ENCODE measurements at places on chromosomes 1 and 21. TPM values are rescaled to one million over a fixed set of nuclear protein-coding genes. Genes with fewer than 3 reads are reported as not detected.

- H3K36me3 ChIP-seq = peaks cover 1% of the 10 kb centered on the region
- peaks cover 2% of the 10 kb centered on the region for H3K4me1 ChIP-seq
- peak within 1 kb of the TSS; percentile 64 for H3K4me3 ChIP-seq
- DNase-seq = peak; percentile 63
- peak within 1 kb of the TSS; percentile 29 for H3K27ac ChIP-seq
- H3K27me3 ChIP-seq = peaks cover 9% of the 10 kb centered on the region
Measured at GRCh38 chr1:6205849-6206519, at the start of gene RNF207. RNF207 (plus strand) TSS chr1:6206119; CDS start chr1:6206536, 417 bp downstream.

The IL20 gene
- not detected for total RNA-seq

DNA sequence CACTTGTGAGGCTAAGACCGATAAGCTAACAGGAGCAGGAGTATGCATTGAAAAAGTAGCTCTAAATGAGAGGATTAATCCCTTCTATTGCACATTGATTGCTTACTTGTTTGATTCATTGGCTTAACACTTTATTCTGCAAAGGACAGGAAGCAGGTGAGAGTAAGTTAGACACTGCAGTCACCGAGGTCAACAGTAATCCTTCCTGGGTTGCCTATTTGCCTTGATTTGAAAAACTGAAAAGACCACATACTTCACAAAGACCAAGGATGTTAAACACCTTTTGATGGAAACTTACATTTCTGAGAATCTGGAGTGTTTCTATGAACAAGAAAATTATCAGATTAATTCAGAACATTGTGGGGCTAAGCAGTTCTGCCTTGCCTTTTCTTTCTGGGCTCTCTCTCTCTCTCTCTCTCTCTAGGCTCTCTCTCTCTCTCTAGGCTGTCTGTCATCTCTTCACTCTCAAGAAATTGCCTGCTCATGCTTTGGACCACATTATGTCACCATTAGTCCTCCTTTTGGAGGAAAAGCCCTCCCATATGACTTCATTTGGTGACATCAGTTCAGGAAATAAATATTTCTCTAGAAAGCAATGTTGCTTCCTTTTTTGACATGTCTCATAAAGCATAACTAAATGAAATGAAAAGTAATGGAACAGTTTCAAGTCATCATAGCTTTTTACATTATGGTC, 103.8 kb downstream of the TNFSF18 start:
- DNase-seq = no peak
- H3K36me3 ChIP-seq = no peaks in the 10 kb centered on the region
- H3K4me3 ChIP-seq = no peak overlapping the region
- H3K27ac ChIP-seq = no peak overlapping the region

- H3K4me1 ChIP-seq = peaks cover 9% of the 10 kb centered on the region
- no peak overlapping the region for H3K27ac ChIP-seq
- peaks cover 10% of the 10 kb centered on the region for H3K36me3 ChIP-seq
- H3K4me3 ChIP-seq = no peak overlapping the region
- DNase-seq = no peak
- H3K27me3 ChIP-seq = no peaks in the 10 kb centered on the region
Measured at GRCh38 chr21:37210130-37210529, 57.0 kb downstream of the VPS26C start.

- no peak overlapping the region for H3K27ac ChIP-seq
- DNase-seq = no peak
- no peak overlapping the region for H3K4me3 ChIP-seq
- H3K4me1 ChIP-seq = peaks cover 41% of the 10 kb centered on the region
Measured at GRCh38 chr1:203428981-203429599, 46.5 kb upstream of the PRELP start.

GRCh38 chr1:30834253-30834652, 74.3 kb downstream of the SDC3 start:
- H3K27me3 ChIP-seq = peaks cover 2% of the 10 kb centered on the region
- no peak for DNase-seq
- H3K4me1 ChIP-seq = peaks cover 9% of the 10 kb centered on the region
- no peak overlapping the region for H3K4me3 ChIP-seq
- H3K36me3 ChIP-seq = no peaks in the 10 kb centered on the region

DNA sequence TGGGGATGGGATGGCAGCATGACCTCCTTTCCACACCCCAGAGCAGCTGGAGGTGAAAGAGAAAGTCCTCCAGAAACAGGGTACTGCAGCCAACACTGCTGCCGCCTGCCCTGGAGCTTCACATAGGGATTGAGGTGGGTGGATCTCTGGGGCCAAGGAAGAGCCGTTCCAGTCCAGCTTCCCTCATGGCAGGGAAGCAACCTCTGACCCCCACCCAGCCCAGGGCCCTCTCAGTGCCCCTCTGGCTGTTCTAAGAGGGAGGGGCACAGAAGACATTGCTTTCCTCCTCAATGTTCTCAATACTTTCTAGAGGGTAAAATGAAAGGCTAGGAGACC, 5.7 kb downstream of the KIF21B start:
- H3K4me1 ChIP-seq = peaks cover 15% of the 10 kb centered on the region
- peaks cover 9% of the 10 kb centered on the region for H3K27me3 ChIP-seq
- H3K27ac ChIP-seq = no peak overlapping the region
- no peaks in the 10 kb centered on the region for H3K36me3 ChIP-seq
- H3K4me3 ChIP-seq = no peak overlapping the region

- DNase-seq = no peak
- no peak overlapping the region for H3K27ac ChIP-seq
- no peak overlapping the region for H3K4me3 ChIP-seq
- H3K27me3 ChIP-seq = no peaks in the 10 kb centered on the region
Measured at GRCh38 chr1:228392111-228392936, 14.3 kb downstream of the TRIM11 start.

DNA sequence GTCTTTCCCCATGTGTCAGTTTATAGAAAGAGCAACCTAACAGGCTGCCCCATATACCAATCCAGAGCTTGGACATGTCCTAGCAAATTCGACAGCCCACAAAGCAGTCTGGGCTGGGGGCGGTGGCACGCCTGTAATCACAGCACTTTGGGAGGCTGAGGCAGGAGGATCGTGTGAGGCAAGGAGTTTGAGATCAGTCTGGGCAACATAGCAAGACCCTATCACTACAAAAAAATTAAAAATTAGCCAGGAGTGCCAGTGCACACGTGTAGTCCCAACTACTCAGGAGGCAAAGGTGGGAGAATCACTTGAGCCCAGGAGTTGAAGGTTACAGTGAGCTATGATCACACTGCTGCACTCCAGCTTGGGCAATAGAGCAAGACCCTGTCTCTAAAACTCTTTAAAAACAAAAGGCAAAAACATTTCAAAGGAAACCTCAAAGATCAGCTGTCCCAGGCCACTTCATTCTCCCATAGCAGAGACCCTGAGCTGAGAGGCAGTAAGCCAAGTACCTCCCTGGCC, 54.4 kb downstream of the SETD4 start:
- no peaks in the 10 kb centered on the region for H3K27me3 ChIP-seq
- no peak overlapping the region for H3K4me3 ChIP-seq
- DNase-seq = no peak

- H3K4me1 ChIP-seq = peaks cover 17% of the 10 kb centered on the region
- peaks cover 3% of the 10 kb centered on the region for H3K36me3 ChIP-seq
- no peak overlapping the region for H3K4me3 ChIP-seq
Measured at GRCh38 chr1:6911974-6912373, 126.7 kb downstream of the CAMTA1 start.

The GNG4 gene
- 19.6 TPM for total RNA-seq

DNA sequence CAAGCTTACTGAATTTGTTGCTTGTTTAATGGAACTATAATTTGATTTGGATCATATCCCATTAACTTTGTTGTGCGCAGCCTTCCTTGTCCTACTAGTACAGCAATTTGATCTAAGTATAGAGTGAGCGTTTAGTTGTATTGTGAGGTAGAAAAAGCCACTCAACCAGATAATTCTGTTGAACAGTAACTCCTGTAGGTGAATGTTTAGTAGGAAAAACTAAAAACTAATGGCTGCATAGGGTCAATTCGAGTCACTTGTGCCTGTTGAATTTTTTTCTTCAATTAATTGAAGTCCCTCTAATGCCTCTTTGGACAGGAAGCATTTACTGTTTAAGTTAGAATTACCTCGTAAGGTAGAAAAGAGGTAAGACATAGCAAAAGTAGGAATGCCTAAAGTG, 15.0 kb upstream of the EPHX1 start:
- H3K27me3 ChIP-seq = no peaks in the 10 kb centered on the region
- H3K4me1 ChIP-seq = no peaks in the 10 kb centered on the region
- DNase-seq = no peak
- no peak overlapping the region for H3K27ac ChIP-seq
- H3K36me3 ChIP-seq = peaks cover 74% of the 10 kb centered on the region
- no peak overlapping the region for H3K4me3 ChIP-seq

DNA sequence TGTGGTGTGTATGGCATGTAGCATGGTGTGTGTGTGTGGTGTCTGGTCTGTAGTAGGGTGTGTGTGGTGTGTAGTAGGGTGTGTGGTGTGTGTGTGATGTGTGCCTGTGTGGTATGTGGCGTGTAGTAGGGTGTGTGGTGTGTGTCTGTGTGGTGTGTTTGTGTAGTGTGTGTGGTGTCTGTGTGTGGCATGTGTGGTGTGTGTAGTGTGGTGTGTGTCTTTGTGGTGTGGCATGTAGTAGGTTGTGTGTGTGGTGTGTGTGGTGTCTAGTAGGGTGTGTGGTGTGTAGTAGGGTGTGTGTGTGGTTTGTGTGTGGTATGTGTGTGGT, 85.5 kb downstream of the SYT2 start:
- no peak overlapping the region for H3K4me3 ChIP-seq
- H3K36me3 ChIP-seq = no peaks in the 10 kb centered on the region
- H3K27ac ChIP-seq = no peak overlapping the region
- H3K27me3 ChIP-seq = peaks cover 9% of the 10 kb centered on the region
- H3K4me1 ChIP-seq = peaks cover 14% of the 10 kb centered on the region
- no peak for DNase-seq

- no peak overlapping the region for H3K4me3 ChIP-seq
- H3K27ac ChIP-seq = no peak overlapping the region
- no peaks in the 10 kb centered on the region for H3K36me3 ChIP-seq
Measured at GRCh38 chr1:11629184-11630016, 24.8 kb downstream of the FBXO2 start.

- H3K27ac ChIP-seq = no peak overlapping the region
- peaks cover 30% of the 10 kb centered on the region for H3K4me1 ChIP-seq
- H3K36me3 ChIP-seq = no peaks in the 10 kb centered on the region
- no peak overlapping the region for H3K4me3 ChIP-seq
- DNase-seq = no peak
Measured at GRCh38 chr21:42237577-42237976, 18.6 kb downstream of the ABCG1 start.

- no peak for DNase-seq
- H3K36me3 ChIP-seq = no peaks in the 10 kb centered on the region
- peaks cover 26% of the 10 kb centered on the region for H3K4me1 ChIP-seq
- peak overlapping the region; percentile 69 for H3K27ac ChIP-seq
Measured at GRCh38 chr1:59539961-59540681, 243.2 kb downstream of the FGGY start.

- H3K27me3 ChIP-seq = peaks cover 5% of the 10 kb centered on the region
- H3K27ac ChIP-seq = no peak overlapping the region
- no peak for DNase-seq
- H3K36me3 ChIP-seq = no peaks in the 10 kb centered on the region
- H3K4me3 ChIP-seq = no peak overlapping the region
- H3K4me1 ChIP-seq = peaks cover 12% of the 10 kb centered on the region
Measured at GRCh38 chr1:2542246-2542915, 12.3 kb upstream of the HES5 start.

GRCh38 chr1:77642196-77642595, 40.3 kb downstream of the ZZZ3 start:
- no peak overlapping the region for H3K4me3 ChIP-seq
- H3K4me1 ChIP-seq = no peaks in the 10 kb centered on the region
- H3K36me3 ChIP-seq = peaks cover 21% of the 10 kb centered on the region
- no peak for DNase-seq
- peak overlapping the region; percentile 49 for H3K27ac ChIP-seq
- no peaks in the 10 kb centered on the region for H3K27me3 ChIP-seq

DNA sequence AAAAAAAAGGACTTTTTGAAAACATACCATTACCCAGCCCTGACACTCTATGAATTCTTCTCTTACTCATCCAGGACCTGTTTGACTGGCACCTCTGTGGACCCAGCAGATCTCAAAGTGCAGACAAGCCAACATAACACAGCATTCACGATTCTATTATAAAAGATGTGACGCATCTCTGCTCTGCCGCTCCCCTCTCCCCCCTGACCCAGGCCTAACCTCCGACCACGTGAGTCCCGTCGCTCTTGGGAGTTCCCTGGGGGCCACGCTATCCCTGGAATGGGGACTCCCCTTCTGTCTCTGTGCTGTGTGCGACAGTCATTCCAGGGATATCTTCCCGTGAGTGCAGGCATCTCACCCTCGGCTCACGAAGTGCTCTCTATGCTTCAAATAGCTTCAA, 21.1 kb downstream of the LRRC38 start:
- no peaks in the 10 kb centered on the region for H3K36me3 ChIP-seq
- H3K4me3 ChIP-seq = no peak overlapping the region
- no peak for DNase-seq

GRCh38 chr1:160058087-160058486, 11.9 kb downstream of the KCNJ10 start:
- H3K4me3 ChIP-seq = no peak overlapping the region
- H3K36me3 ChIP-seq = no peaks in the 10 kb centered on the region
- no peak for DNase-seq
- H3K27me3 ChIP-seq = peaks cover 40% of the 10 kb centered on the region

The ANKRD65 gene
- 18.1 TPM for total RNA-seq

DNA sequence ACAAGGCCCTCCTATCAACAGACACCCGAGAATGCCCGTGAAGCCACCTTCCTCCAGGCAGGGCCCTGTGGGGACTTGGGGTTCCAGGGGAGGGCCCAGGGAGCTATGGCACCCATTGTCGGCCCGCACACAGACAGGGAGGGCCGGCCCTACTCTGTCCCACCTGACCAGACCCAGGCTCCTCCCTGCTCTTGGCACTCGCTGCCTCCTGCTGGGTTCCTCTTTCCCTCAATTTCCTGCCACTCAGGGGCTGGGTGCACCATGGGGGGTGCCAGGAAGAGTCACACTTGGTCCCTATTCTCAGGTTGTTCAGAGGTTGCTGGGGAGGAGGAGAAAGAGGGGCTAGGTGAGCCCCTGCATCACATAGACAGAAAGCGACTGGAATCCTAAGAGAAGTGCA, 8.0 kb upstream of the OXCT2 start:
- no peak overlapping the region for H3K4me3 ChIP-seq
- H3K27ac ChIP-seq = no peak overlapping the region
- H3K36me3 ChIP-seq = no peaks in the 10 kb centered on the region
- H3K4me1 ChIP-seq = no peaks in the 10 kb centered on the region

The TCEA3 gene
- total RNA-seq = 12.9 TPM

GRCh38 chr1:3013371-3014049, 7.8 kb upstream of the ACTRT2 start:
- peaks cover under 1% of the 10 kb centered on the region for H3K36me3 ChIP-seq
- no peak overlapping the region for H3K4me3 ChIP-seq
- peaks cover 3% of the 10 kb centered on the region for H3K4me1 ChIP-seq
- peaks cover 7% of the 10 kb centered on the region for H3K27me3 ChIP-seq
- no peak overlapping the region for H3K27ac ChIP-seq
- DNase-seq = no peak

The RGS1 gene
- total RNA-seq = 0.26 TPM

- no peaks in the 10 kb centered on the region for H3K4me1 ChIP-seq
- peaks cover 21% of the 10 kb centered on the region for H3K27me3 ChIP-seq
- peak overlapping the region; percentile 18 for H3K27ac ChIP-seq
Measured at GRCh38 chr1:206003854-206004800, 932 bp upstream of the RAB7B start.
